ENCODE measurements at places on chromosomes 7 and 10. TPM values are rescaled to one million over a fixed set of nuclear protein-coding genes. Genes with fewer than 3 reads are reported as not detected.

DNA sequence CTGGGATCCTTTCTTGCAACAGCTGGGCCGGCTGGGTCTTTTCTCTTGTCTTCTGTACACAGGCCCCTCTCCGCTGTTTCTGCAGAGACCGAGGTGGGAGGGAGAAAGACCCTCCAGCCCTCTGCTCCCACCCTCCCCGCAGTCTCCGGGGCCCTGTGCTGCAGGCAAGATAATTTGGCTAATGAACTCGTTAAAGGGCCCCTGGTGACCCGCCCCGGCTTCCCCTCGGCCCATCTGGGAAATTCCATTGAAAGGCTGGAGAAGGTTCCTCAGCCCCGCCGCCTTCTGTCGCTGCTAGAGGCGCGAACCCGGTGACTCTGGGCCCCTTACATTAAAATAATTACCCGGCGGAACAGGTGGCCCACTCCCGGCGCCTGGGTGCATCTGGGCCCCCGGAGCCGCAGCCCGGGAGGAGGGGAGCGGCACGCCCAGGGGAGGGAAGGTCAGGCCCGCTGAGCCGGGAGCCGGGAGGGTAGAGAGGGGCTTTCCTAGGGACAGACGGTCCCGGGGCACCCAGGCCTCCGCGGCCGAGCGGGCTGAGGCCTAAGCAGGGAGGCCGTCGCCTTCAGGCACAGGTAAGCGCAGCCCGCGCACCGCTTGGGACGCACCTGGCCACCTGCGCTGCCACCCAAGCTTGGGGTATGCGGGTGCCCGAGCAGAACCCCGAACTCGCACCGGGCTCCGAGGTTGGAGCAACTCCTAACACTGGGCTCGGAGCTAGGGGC, 7.3 kb upstream of the MNX1 start:
- DNase-seq: peak; percentile 47

DNA sequence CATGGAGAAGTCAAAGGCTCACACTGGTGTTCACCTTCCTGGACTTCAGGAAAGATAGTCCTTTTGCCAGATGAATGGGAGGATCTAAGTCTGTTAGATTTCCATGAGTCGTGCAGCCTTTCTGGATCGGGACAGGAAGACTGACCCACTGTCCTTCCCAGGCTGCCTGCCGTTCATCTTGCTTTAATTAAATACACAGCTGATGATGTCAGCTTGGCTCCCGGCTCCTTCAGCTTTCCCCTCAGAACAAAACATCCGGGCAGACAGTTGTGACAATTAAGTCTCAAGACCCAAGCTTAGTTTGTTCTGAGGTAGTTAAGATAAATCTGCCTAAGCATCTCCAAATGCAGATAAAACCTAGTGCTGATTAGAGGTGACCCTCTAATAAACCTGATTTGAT, 58.6 kb downstream of the AUTS2 start:
- DNase-seq: no peak

GRCh38 chr7:67484244-67484751, 487.7 kb downstream of the TYW1 start:
- DNase-seq: peak; percentile 83

DNA sequence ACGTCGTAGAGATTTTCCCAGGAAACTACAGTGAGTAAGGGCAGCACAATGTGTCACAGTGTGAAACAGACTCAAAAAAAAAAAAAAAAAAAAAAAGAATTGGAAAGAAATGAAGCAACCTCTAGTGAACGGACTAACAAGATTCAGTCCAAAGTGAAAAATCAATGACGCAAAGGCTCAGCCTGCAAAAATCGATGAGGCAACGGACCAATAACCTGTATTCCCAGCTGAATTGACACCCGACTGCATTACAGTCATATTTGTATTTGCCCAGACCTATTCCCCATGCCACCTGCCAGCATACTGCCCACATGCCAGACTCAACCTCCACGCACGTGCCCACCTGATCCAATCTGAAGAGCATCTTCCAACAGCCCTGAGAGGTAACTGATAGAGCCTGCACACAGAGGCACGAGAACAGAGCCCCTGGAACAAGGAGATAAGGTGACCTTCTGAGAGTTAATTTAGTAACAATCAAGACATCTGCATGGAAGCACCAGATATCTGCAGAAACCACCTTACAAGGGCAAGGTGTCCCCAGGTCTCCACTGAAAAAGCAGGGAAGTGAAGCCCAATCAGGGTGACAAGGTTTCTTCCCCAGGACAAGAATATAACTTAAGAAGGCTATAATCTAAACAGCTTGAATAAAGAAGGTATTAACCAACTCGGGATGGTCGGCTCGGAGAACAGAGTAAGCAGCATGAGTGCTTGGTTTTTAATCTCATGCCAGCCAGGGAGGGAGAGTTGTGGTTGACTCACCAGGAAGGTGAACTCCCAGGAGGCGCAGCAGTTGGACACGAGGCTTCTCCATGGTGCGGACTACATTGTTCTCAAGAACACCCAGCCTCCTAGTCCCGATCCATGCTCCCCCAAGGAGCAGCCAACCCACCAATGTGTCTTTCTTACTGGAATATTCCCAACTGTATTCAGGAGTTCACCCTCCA, 48.5 kb downstream of the PLXNA4 start:
- DNase-seq: no peak

- no peak for DNase-seq
Measured at GRCh38 chr10:110724116-110724921, 80.2 kb downstream of the RBM20 start.

- DNase-seq: no peak
Measured at GRCh38 chr7:2723138-2723850, 35.3 kb downstream of the AMZ1 start.

DNA sequence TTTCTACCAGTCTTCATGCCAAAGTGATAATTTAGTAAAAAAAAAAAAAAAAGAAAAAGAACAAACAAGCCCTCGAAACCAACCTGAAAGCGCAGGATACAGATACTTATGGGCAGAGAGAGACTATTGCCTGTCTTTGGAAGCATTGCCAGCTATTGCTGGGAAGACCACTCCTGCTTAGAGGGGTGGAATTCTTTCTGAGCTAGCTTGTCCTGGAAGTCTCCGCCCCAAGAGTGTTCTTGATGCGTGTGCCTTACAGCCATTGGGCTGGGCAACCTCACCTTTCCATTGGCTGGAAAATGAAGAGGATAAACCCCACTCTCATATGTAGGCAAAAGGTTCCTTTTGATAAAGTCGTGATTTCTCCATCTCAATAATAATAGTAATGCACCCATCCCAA, 19.9 kb upstream of the INSYN2A start:
- no peak for DNase-seq

DNA sequence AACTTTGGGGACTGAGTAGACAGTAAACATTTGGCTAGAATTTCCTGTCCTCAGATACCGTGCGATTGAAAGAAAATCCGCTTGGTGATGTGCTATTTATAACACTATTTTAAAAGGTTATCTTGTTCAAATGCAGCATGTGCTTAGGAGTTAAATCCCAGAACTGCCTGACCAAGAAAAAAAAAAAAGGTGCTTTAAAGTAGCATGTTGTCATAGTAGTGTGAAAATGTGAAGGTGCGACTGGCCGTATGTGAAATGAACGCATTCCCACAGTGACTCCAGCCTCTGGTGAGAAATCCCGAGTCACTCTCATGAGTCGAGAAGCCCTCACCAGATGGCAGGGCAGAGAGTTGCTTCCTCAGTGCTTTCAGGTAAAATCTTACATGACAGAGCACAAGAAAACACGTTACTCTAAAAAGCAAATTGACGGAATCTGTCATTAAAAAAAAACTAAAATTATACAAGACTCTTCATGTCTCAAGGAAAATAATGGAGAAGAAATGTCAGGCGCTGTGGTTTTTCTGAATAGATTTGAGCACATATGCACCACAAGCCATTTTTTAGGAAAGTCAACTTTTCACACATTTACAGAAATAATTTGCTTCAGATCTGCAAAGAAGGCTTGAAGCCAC, 18.4 kb upstream of the KLF6 start:
- DNase-seq: no peak

DNA sequence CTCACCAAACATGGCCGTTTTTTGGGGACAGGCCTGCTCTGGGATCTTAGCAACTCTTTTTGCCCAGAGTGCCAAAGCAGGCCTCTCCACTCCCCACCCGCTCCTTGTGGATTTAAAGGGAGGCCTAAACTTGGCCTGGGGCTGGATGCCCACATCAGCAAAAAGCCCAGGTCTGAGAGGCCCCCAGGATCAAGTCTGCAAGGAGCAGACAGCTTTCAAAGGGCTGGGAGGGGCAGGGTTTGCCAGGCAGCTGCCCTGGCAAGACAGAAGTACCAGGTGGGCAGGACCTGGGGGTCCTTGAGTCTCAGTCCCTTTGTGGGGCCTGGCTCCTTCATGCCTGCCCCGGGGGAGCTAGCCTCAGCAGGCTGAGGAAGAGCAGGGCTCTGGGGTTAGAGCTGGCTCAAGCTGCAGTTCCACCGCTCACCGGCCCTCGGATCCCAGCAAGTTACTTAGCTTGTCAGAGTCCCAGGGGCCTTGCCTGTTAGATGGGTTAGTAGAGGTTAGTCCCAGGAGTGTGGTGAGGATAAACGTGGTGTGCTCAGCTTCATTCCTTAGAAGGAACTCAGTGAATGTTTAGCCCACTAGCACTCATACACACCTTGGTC, 56.2 kb downstream of the ARHGAP22 start:
- DNase-seq: no peak

DNA sequence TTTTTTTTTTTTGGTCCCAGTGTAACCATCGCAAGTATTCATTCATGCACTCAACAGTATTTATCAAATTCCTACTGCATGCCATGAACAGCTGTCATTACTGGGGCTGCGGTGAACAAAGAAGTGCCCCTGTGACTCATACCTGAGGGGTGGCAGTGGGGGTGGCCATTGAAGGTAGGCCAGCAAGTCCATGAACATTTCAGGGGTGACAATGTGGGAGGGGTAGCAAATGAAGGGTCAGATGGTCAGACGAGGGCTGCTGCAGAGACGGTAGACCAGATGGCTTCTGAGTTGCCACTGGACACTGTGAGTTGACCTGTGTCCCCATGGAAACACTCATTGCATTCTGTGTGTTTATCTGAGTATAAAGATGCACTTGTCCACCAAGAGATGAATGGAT, 92.5 kb upstream of the PITRM1 start:
- DNase-seq: no peak

GRCh38 chr10:76874176-76874575, 763.4 kb downstream of the KCNMA1 start:
- no peak for DNase-seq

DNA sequence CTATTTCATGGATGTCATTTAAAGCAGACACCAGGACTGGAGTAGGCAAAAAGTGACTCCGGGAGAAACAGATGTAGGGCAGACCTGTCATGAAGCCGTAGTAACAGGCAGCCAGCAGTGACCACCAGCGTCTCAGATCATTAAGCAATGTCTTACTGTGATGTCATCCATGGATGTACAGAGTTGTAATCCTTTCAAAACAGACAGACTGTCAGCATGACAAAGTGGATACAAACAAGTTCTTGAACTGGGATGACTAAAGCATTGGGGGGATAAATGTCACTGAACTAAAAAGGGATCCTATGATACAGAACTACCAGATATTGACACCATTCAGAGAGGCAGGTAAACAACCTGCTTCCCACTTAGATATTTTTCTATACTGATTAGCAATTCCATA, 675.5 kb downstream of the PARD3 start:
- DNase-seq: no peak

DNA sequence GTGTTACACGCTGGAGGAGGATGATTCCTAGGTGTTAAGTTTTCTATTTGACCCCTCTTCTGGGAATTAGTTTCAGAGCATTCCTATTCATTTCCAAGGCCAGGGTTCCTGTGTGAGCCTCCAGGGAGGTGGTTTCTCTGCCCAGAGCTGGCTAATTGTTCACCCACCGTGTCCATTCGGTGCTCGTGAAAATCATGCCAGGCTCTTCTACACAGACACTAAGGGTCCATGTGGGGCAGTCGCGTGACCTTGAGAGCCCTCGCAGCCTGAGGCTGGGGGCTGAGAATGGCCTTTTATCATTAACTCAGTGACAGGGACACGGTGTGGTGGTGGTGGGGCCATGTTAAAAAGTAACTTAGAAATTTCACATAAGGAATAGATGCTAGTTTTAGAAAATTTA, 83.7 kb downstream of the EMX2 start:
- DNase-seq: no peak

Gene C10orf95
- total RNA-seq: not detected

Gene UBTD1
- total RNA-seq: 18.1 TPM

Gene PRTFDC1
- total RNA-seq: 6.8 TPM

Gene ZFYVE27
- 33.2 TPM for total RNA-seq

Gene MINDY4
- 3.1 TPM for total RNA-seq

Gene NUTM2E
- not detected for total RNA-seq

Gene ZNF138
- total RNA-seq: 25.6 TPM
